ENCODE measurements at places on chromosomes 4 and X.
A peak's percentile ranks its signal among the peaks of the same experiment; 100 is the strongest.

DNA sequence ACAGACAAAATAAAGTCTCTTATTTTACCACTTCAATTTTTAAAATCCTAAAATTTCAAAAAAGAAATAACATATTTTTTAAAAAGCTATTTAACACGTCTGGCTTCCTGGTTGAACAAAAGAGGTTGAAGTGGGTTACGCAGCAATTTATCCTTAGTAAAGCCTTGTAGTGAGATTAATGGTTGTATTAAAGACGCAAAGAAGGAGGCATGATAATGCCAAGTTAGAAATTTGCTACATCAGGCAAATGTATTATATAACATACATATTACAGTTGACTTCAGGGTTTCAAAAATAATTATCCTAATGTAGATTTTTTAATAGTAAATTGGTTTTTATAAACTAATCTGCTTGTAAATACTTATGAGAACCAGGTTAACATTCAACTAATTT lies 35.3 kb downstream of the ANKRD17 start:
- peak; percentile 4 for ATAC-seq

DNA sequence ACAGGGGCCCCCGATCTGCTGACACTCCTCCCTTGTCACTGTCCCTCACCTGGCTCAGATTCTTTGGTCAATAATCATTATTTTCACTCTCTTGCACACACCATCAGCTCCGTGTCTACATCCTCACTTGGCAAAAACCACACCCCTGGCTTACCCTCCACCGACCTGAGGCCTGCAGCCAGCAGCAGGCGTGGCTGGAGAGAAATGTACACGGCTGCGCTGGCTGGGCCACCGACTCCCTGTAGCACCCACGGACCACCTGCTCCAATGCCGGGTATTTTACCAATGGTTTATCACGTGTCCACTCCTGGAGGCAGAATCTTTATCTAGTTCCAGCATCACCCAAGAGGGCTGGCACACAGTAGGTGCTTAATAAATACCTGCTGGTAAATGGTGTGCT lies 98.4 kb downstream of the WFS1 start:
- no peak for ATAC-seq

DNA sequence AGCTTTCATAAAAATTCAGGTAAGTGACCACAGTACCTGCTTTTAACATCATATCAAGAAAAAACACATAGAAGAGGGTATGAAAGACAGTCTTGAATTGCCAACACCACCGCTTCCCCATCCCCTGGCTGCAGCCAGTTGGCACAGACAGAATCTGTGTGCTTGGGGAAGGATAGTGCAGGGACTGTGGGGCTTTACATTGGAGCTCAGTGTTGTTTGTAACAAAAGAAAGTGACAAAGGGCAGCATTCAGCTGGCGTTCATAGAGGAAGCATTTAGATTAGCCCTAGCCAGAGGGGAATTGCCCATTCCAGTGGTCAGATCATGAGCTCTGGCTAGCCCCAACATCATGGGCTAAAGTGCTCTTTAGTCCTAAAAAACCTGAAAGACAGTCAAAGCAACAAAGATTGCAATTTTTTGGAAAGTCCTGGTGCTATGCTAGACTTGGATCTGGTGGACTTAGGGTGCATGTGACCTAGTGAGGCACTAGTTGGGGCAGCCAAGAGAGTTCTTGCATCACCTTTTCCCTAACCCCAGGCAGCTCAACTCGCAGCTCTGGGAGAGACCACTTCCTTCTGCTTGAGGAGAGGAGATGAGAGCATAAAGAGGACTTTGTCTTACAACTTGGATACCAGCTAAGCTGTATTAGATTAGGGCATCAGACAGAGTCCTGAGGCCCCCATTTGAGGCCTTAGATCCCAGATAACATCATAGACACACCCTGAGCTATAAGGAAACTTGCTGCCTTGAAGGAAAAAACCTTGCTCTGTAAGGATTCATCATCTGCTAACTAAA lies 1602.4 kb upstream of the ADGRL3 start:
- no peak for ATAC-seq

DNA sequence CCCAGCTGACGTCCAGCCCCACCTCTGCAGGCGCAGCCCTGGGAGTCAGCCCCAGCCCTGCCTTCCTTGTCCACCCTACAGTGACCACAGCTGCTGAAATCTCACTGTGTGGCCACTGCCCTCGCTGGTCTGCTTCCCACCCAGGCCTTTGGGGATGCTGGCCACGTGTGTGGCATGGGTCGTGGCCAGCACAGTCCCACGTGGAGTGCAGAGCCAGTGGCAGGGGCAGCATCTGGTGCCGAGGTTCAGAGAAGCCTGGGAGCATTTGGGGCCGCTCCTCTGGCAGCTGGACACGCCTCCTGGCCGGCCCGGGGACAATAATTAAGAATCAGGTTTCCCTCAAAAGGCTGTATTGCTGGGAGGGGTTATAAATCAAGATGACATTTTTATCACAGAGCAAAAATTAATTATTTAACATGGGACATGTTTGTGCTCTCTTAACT lies 92.1 kb downstream of the HMX1 start:
- no peak for ATAC-seq

DNA sequence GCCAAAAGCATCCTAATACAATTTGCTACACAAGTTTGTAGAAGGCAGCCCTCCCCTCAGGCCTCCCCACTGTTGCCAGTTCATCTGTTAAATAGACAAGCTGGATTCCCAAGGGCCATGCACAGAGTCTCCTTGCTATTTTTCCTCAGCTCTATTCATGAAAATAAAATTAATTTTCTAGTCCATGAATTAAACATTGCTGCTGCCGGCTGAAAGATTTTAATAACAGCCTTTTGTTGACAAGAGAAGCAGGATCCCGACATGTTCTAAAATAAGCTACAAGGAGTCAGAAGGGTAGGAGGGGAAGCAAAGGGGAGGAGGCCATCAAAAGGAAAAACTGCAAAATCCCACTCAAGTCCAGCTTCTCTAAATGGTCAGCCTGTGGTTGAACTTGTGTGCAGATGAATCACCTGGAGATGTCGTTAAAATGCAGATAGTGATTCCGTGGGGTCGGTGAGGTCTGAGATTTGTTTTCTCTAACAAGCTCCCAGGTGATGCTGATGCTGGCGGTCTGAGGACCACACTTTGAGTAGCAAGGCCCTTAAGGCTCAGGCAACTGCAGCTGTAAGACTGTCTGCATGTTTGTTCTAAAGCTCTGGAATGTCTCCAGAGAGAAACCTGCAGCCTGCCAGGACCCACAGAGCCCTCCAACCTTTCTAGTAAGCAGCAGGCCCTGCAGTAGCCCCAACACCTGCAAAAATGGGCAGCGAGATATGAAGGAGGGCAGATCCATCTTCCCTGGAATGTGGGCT lies 9.4 kb downstream of the SCD5 start:
- ATAC-seq, result no peak

DNA sequence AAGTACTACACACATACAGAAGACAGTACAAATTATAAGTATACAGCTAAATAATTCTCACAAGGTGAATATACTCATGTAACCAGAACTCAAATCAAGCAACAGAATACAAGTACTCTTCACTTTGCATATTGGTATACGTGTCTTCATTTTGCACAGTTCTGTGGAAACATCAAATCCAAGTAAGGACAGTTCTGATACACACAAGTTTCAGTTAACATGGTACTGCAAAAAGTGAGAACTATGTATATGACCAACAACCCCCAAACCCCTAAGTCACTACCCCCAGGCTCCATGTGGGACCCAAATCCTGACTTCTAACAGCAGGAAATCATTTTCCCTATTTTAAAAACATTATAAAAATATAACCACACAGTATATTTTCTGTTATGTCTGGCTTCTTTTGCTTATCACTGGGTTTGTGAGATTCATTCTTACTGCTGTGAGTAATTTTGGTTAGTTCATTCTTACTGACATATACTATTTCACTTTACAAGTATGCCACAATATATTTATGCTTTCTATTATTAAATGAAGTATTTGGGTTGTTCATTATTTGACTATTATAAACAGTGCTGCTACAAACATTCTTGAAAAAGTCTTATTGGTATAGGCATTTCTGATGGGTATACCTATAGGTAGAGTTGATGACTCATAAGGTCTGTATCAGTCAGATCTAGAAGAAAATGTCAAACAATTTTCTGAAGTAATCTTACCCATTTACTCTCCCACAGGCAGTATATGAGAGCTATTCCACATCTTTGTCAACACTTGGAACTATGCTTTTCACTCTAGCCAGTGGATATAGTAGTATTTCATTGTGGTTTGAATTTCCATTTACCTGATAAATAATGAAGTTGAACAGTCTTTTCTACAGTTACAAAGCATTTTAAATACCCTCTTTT lies 47.0 kb downstream of the SCLT1 start:
- ATAC-seq, result peak; percentile 98

- no peak for ATAC-seq
Measured at GRCh38 chr4:40608628-40609027, 21.0 kb downstream of the RBM47 start.

GRCh38 chr4:121824171-121824527 lies 466 bp upstream of the CCNA2 start:
- no peak for ATAC-seq

DNA sequence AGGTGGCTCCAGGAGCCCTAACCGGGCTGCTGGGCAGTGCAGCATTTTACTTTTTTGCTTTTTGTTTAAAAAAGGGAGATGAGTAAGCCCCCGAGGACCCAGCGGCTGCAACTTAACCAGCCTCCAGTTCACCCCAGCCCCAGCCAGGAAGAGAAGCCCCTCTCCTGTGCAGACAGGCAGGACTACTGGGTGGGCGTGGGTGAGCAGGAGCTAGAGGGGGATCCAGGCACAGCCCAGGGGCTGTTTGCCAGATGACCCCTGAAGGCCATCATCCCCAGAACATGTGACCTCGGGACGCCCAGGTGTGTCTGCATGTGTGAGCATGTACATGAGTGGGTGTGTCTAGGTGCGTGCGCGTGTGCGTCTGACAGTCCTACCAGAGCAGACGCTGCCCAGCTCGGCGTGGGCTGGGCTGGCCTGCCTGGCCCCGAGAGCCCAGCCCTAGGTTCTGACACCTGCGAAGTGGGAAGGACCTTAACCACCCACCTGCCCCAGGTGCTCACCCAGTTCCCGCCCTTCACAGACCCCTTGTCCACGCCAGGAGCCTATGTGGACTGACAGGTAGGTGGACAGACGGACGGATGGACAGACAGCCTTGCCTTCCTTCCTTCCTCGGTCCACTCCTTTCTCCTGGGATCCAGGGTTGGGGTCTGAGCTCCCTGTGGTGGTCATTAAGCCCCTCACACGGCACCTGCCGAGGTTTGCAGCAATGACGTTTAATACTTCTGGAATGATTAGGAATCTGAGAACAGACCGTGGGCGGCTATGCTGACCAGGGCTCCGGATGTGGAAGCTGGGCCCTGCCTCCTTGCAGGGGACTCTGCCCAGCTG lies 7.8 kb upstream of the HAUS3 start:
- no peak for ATAC-seq

DNA sequence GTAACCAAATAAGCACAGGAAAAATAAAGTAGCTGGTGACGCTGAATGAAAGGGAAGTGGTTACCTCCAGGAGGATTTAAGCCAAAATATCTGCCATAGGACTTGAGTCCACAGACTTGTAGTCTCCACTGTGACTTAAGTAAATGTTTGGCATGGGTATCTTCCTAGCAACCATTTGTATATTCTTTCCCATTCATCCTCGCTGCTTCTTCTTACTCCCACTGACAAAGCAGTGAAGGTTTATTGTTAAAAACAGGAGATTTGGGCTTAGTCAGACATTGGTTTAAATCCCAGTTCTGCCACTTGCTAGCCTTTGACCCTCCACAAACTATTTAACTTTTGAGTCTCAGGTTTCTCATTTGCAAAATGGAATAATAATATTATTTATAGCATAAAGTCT lies 22.3 kb downstream of the COL4A6 start:
- ATAC-seq, result no peak

DNA sequence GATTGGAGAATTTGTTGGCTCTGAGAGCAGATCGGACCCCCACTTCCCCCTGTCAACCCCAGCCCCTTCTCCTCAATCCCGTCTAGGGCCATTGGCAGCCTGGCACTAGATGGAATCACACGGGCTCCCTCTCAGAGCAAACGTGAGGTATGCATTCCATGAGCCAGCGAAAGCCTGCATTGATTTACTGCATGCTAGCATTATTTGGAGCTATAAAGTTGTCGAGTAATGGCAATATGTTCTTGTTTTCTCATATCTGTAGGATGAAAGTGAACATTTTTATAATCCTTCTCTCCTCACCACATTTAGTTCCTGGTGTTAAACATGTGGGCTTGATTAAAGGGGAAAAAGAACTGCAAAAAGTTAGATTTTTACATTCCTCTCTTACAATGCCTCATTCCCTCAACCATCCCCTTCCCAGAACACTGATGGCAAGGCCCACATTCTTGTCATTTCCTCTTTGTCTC lies 159.2 kb downstream of the SPRY1 start:
- no peak for ATAC-seq

DNA sequence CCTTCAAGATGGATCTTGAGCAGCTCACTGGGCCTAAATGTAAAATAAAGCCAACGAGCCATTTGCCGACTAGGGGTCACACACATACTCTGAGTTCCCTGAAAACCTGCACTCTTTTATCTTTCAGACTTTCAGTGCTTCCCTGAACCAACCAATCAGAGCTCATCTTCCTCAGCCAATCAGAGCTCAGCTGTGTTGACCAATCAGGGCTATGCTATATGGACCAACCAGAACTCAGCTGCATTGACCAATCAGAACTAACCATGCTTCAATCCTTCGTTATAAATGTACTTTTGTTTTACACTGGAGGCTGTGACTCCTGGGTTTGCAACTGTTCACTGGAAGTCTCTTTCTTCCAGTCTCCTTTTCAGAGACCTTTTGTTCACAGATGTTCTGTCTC lies 19.3 kb downstream of the SLC25A53 start:
- peak; percentile 42 for ATAC-seq

DNA sequence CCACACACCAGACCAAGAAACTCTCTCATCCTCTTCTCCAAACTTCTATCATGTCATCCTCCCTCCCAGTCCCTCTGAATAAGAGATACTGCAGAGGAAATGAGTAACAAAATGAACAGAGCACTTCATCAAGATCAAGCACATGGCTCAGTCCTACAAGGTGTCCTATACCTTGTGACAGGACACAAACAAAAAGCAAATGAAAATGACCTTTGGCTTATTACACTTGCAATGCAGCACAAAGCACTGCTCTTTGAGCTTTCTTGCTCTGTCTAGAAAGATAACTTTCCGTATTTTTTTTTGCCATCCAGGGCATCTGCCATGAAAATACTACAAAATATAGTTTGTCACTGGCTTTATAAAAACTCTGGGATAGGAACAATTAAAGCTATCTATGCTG lies 402.7 kb downstream of the HNRNPD start:
- ATAC-seq, result no peak

- ATAC-seq, result no peak
Measured at GRCh38 chrX:48509619-48510018, 827 bp downstream of the PORCN start.

DNA sequence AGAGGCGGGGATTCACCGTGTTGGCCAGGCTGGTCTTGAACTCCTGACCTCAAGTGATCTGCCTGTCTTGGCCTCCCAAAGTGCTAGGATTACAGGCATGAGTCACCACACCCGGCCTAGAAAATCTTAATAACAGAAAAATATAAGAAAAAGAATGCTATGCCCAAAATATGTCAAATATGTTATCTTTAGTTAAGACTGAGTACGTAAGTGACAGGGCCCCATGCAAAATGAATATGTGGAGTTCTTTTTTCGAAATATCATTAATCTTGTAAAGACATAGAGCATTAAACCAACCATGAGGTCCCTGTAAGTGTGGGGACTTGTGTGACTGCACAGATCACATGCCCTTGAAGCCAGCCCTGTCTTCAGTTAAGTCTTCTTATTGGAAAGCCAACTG lies 8.9 kb upstream of the ZNF518B start:
- no peak for ATAC-seq
